NCI-H1417 (cell line): ENCODE measurements at places on chromosomes 12 and 14.

DNA sequence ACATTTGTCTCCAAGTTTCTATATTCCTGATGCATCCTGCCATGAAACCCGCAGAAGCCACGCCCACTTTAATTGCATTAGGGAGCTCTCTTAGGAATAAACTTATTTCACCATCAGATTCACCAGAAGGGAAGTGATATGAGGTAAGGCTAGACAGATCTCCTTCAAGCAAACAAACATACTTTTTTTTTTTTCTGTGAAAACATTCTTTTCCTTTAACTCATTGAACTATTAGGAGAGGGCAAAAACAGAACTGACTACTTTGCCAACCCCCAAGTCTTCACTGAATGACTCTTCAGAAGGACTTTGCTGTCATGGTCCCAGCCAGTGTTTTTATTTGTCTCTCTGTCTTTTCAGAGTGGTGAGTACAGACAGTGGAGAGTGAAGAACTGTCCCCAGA lies 48.4 kb downstream of the GTF2A1 start:
- no peak for DNase-seq

GRCh38 chr14:45868863-45869262 lies 615.9 kb upstream of the MIS18BP1 start:
- DNase-seq = no peak

DNA sequence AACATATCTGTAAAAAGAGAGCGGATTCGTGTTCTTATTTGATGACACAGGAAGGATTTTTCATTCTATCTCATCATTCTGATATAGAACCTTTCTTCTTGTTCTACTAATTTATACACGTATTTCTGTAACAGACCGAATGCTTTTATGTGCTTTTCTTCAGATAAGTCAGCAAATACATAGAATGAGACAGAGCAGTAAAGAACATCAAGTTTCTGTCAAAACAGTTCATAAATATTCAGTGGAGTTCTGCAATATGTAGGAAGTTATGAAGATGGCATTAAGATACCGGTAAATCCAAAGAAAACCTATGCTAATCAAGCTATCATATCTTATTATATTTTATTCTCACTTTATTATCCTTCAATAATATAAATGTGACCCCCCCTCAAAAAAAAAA lies 280.6 kb downstream of the EGLN3 start:
- no peak for DNase-seq

- DNase-seq = no peak
These were observed 2.3 kb upstream of the LHX5 start for GRCh38 chr12:113473942-113474341.

DNA sequence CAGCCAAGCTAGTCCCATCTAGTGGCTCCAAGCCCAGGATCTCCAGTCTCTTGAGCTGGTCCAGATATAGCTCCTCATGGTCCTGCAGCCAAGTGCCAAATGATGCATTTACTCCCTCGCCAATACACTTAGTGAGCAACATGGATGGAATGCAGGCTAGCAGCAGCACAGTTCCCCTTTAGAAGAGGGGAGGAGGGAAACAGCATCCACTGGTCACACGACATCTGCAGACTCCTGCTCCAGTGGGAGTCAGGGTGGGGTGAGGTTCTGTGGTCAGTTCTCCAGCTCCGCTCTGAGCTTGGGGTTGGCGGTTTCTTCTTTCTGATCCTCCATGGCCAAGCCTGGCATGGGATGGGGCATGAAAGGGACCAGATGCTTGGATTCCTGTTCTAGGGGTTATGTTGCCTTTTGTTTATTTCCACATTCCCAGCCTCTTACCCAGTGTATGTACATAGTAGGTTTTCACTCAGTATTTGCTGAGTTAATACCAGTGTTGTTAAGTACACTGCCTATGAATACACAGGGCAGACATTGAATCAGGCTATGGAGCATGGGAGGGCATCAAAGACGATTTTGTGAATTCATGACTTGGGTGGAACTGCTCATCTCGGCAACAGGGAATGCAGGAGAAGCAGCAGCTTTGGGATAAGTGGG lies 57.3 kb downstream of the GALNT16 start:
- no peak for DNase-seq

DNA sequence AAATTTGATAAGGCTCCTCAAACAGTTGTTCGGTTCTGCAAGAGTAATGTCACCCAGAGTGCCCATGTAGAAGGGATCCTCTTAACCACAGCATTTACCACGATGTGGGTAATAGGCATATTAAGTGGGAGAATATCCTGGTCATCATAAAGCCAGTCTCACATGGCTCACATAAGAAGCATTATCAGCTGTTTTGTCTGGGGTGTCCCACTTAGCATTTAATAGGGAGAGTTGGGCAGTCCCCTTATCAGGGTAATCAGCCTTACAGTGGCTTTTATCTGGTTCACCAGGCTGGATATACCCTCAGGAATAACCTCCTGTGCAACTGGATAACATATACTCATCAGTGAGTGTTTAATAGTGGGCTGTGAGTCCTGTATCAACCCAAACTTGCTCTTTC lies 12.9 kb upstream of the TMEM263 start:
- no peak for DNase-seq

- no peak for DNase-seq
These were observed 42.6 kb downstream of the SH2B3 start for GRCh38 chr12:111448266-111448830.

DNA sequence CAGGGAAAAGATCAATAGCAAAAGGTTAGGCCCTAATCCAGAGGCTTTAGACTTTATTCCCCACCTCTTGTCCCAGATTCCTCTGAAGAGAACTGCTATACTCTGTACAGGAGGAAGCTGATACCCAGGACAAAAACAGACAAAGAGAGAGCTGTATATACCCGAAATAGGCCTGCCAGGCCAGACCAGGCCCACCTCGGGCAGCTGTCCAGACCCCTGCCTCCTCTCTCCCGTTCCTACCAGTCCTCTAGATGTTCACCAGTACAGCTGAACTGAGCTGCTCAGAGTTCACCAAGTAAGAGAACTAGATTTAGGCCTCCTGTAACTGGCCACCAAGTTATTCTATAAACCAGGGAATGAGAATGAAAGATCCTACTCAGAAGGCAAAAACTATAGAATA lies 4.7 kb downstream of the CHD4 start:
- DNase-seq = no peak

DNA sequence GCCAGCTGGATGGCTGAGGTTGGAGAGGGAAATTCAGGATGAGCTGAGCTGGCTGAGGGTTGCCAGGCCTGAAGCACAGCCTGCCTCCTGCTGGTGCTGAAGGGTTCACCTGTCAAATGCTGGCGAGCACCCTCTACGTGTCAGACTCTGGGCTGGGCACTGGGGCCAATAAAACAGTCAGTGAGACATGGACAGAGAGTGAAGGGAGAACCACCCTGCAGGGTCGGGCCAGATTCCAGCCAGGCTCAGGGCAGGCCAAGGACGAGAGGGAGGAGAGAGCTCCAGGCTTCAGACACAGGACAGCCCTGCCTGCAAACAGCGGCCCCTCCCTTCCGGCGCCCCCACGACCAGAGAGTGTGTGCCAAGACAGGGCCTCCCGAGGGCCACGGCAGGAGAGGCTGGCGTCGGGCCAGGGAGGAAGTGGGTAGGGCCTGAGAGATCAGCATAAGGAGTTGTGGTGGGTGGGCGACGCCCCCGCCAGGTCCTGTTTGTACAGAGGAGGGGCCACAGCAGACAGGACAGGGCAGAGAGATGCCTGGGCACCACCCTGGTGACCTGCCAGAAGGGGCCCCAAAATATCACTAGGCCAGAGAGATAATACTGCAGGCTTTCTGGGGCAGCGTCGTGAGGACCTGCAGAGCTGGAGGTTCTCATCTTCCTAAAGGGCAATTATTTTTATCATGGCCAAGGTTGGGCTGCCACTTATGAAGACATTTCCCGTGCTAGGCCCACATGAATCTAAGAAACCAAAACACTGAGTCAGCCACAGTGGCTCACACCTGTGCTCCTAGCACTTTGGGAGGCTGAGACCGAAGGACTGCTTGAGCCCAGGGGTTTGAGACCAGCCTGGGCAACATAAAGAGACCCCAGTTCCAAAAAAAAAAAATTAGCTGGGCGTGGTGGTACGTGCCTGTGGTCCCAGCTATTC lies 73.1 kb upstream of the GPR68 start:
- no peak for DNase-seq

- DNase-seq = peak; percentile 51
These were observed 32.8 kb downstream of the PDZRN4 start for GRCh38 chr12:41220931-41221330.

DNA sequence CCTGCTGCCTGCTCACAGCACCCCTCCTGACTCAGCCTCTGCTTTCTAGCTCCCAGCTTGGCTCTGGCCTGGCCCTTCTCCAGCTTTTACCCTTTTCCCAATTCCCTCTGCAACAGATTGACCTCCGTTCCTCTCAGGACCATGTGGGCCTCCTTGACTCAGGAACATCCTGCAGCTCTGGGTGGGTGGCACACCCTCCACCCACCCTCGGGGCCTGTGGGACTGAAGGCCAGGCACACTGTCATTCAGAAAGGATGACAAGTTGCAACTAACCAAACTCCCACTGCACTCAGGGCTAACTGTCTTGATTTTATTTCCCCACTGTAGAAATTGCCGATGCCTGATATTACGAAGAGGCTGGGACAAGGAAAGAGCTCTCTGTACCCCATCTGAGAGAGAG lies 59.4 kb downstream of the HELB start:
- DNase-seq = no peak

DNA sequence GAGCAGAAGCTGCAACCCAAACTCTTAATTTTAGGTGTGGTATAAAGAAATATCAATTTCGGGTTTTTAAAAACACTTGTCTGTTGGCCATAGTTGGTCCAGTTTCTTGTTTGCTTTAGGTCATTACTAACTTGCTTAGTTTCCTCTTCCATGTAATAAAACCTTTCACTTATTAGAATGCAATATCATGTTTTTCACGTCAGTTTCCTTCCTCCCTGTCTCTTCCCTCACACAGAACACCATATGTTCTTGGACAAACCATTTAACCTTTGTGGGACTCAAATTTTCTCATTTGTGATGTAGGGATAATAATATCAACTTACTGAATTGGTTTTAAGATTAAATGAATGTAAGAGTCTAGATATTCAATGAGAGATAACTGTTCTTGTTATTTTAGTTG lies 22.9 kb downstream of the PMCH start:
- no peak for DNase-seq

DNA sequence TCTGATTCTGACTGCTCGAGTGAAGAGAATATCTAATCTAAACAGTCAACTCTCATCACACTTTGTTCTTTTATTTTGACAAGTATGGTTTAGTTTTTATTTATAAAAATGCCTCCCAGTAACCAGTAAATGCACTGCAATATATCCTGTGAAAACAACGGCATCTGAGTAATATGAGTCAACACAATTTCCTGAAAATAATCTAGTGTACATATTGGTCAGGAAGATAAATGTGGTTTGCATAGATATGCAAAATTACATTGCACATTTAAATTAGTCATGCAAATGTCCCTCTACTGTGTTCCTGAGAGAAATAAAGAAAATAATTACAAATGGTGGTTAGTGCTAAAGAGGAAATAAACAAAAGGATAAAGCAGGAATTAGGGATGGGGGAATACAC lies 1190.7 kb upstream of the SEL1L start:
- no peak for DNase-seq

- peak; percentile 78 for DNase-seq
These were observed 1.4 kb downstream of the PLXNC1 start for GRCh38 chr12:94149781-94150239.

- no peak for DNase-seq
These were observed 1.5 kb upstream of the CDKL1 start for GRCh38 chr14:50398189-50398580.

DNA sequence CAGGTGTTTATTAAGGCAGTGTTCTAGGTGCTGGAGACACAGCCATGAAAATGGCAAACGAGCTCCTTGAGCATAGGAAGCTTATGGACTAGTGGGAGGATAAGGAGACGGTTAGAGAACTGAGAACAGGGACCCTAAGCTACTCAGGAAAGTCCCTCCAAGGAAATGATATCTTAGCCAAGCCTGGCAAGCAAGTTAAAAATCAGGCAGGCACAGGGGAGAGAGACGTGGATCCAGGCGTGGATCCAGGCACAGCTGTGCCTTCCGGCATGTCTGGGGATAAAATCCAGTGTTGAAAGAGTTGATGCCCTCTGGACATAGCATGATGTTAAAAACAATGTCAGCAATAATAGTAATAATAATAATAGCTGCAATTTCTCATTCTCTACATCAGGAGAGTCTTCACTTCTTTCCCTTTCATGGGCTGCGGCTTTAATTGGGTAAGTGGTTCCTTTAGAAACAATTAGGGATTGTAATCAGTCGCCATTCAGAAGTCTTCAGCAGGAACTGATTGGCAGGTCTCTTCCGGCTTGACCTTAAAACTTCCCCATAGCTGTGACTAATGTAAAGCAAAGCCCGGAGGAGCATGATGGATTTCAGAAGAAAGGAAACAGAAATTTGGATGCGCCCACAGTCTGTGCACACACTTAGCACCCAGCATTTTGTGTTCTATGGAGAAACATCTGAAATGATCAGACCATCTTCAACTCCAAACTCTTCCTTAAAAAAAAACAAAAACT lies 230.2 kb downstream of the SLC41A2 start:
- no peak for DNase-seq

- no peak for DNase-seq
These were observed 105.1 kb downstream of the LRIG3 start for GRCh38 chr12:58815235-58815634.

- peak; percentile 35 for DNase-seq
These were observed 15.0 kb upstream of the TMEM119 start for GRCh38 chr12:108612788-108613282.

- DNase-seq = no peak
These were observed 1.6 kb upstream of the TNFRSF1A start for GRCh38 chr12:6343518-6343917.

DNA sequence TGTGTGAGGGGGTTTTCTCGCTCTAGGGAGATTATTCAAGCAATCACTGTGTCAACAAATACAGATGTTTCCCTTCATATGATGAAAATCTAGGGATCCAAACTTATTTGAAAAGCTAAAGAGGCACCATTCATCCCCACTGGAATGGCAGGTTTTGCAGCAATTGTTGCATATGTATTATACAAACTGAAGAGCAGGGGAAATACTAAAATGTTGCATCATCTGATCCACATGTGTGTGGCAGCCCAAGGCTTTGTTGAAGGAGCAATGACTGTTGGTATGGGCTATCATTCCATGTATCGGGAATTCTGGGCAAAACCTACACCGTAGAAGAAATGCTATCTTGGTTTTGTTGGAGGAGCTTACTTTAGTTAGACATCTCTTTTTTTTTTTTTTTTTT lies 4.1 kb upstream of the PRPF40B start:
- no peak for DNase-seq

DNA sequence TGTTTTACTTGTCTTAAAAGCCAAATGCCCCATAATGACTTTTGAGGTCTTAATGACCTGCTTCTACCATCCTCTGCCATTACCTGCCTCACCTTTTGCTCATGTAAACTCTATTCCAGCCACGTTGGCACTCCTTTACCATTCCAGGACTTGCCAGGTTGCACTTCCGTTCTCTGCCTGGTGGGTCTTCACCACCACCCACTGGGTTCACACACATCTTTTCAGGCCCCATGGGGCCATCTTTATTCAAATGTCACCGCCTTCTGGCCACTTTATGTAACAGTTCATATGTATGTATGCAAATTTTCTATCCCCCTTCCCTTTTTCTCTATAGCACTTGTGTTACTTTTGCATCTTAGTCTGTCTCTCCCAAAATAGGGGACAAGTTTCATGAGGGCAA lies 57.7 kb downstream of the ATP2A2 start:
- no peak for DNase-seq
